ENCODE measurements at places on chromosomes 1 and 21.

- DNase-seq = peak; percentile 72
Observed at GRCh38 chr1:165369255-165369848, 12.8 kb upstream of the LMX1A start.

DNA sequence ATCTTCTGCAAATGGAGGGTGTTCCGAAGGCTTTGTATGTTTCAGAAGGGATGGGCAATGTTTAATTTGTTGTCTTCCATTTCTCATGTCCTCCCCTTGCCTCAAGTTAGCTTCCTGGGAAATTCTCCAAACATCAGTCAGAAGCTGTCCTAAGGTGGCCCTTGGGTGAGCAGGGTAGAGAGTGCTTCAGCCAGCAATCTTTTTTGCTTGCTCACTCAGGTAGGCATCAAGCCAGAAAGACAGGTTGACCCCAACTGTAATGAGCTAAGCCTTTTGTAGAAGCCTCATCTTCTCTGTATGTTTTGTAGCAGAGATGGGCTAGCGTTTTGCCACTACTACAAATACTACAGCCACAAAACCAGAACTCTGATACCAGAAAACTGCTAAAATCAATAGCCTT is 321.5 kb upstream of the FAM78B start:
- DNase-seq = no peak

DNA sequence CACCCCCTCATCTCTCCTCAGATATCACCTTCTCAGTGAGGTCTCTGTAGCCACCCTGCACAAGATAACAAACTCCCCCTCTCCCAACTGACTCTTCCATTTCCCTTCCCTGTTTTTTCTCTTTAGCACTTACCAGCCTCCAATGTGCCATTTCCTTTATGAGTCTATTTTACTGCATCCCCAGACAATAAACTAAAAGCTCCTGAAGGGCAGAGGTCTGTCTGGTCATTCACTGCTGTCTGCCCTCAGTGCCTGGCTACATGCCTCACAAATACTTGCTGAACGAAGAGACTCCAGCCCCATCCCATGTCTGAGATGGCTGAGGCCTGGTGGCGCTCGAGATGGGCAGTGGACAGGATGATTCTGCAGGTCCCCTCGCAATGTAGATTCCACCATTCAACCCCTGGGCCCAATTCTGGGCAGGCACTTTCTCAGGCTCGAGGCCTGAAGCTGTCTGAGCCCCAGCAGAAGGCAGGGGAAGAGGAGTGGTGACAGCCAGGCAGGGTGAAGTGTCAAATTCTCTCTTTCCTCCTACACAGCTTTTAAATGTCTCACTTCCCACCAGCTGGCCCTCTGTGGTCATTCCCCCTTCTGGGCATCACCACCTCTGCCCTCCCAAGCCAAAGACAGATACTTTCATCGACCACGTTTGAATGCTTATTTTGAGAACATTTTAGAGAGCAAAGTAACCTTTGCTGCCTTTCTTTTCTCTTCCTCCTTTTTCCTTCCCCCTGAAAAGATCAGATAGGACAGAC is 6.6 kb downstream of the LRRN2 start:
- DNase-seq = no peak

- no peak for DNase-seq
Observed at GRCh38 chr1:179146476-179146875, 64.6 kb downstream of the TOR3A start.

GRCh38 chr1:1758059-1758621 is 20.1 kb downstream of the NADK start:
- DNase-seq = no peak

DNA sequence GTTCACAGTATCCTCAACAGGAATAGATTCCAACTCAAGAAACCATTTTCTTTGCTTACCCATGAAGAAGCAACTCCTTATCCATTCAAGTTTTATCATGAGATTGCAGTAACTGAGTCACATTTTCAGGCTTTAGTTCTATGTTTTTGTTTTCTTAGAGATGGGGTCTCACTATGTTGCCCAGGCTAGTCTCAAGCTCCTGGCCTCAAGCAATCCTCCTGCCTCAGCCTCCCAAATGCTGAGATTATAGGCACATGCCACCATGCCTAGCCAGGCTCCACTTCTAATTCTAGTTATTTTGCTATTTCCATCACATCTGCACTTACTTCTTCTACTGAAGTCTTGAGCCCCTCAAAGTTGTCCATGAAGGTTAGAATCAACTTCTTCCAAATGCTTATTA is 143.3 kb upstream of the HP1BP3 start:
- no peak for DNase-seq

- DNase-seq = peak; percentile 84
Observed at GRCh38 chr1:21573971-21574465, 64.8 kb downstream of the ALPL start.

- DNase-seq = no peak
Observed at GRCh38 chr1:11898086-11898785, 28.0 kb downstream of the KIAA2013 start.

- no peak for DNase-seq
Observed at GRCh38 chr1:62111084-62111483, 83.6 kb upstream of the L1TD1 start.

DNA sequence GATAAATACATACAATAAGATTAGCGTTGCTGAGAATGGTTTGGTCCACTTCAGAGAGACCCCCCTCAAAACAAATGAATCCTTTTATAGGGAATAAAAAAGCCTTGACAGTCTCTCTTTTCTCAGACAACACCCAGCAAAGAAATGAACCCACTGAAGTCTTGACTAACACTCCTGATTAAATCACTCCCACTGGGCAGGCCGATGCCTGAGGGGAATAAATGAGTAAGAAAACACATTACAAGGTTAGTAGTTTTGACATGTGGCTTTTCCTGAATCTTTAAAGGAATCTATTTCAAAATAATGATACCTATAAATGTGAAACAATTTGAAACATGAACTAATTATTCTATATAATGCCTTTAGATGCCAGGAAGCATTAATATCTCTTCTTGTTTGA is 146.9 kb upstream of the POGK start:
- no peak for DNase-seq

- DNase-seq = no peak
Observed at GRCh38 chr1:89085781-89086180, 20.8 kb upstream of the GBP1 start.

Measured in NCI-H187 (cell line).